Activated gamma-delta T cell treated with anti-CD3 and anti-CD28 coated beads, Interleukin-2, amount 50 U/mL, for 16 hours (primary cell): ENCODE measurements at places on chromosomes 16 and 17.

DNA sequence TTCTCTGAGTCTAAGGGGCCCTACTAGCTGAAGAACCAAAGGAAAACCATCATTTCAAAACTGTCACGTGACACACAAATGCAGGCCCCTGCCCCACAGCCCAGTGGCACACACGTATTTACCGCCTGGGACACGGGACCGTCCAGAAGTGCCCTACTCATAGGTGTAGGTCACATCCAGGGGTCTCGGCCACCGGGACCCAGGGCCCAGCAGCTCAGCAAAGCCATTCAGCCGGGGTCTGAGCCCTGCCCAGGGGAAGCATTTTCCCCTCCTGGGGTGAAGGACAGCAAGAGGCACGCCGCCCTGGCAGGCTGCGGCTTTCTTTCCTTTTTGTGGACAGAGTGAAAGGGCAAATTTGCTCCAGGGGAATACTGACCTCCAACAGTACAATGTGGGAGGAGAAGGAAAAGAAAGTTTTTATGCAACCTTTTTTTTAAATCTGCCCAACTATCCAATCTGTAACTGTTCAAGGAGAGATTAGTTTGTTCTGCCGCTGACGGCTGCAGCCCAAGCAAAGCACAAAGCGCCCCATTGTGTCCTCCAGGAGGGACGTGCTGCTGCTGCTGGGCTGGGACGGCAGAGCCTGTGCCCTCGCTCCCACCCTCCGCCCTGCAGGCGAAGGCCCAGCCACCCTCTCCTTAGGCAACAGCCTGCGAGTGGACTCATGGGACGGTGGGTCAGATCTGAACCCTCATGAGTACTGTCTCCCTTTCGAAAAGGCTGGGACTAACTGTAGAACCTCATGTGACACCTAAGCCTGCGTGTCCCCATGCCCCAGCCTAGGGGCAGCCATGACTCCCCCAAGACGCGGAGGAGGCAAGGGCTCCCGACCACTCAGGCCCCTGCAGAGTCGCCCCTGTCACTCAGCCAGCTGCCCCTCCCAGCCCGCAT lies 21.3 kb downstream of the SLC7A5 start:
- no peak for DNase-seq

- no peak for DNase-seq
These were observed 12.8 kb downstream of the CRISPLD2 start for GRCh38 chr16:84832488-84833143.

DNA sequence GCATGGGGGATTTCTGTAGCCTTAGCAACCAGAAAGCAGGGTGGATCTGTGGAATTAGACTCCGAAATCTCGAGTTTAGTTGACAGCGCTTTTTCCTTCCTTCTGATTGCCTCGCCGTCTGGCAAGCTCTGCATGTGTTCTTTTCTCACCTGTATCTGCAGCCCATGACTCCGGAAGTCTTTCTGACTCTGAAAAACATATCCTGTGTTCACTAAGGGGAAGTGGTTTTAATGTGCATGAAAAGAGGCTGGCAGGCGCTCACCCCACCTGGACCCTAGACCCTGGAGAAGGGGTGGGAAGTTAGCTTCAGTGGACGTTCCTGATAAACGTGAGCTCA lies 158.5 kb downstream of the RPTOR start:
- DNase-seq: no peak

DNA sequence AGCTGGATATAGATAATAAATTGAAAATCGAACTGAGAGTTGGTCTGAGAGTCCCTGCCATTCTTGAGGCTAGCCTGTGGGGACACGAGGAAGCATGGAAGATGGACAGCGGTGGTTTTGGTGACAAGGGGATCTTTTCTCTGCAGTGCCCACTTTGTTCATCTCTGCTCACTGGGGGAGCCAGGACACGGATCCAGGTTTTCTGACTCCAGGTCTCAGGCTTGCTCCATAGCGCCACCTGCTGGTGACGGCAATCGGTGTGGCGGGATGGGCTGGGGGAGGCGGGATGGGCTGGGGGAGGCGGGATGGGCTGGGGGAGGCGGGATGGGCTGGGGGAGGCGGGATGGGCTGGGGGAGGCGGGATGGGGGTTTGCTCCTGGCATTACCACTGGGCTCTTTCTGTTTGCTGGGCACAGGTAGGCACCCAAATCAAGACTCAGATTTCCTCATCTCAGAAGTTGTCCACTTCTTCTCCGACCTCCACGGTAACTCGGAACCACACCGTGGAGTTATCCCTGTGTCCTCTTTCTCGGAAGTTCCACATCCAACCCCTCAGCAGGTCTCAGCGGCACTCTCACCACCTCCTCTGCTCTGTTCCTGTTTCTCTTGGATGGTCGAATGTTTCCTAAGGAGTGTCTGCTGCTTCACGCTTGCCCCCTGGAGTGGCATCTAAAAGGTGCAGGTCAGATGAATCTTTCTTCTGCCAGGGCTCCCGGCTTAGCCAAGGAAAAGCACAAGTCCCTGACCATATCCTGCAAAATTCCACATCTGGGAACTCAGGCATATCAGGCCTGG lies 142.4 kb downstream of the CYLD start:
- DNase-seq: no peak

GRCh38 chr17:3927628-3928340 lies 11.5 kb upstream of the P2RX1 start:
- DNase-seq: no peak
